ENCODE measurements at places on chromosomes 3 and 15.

- peaks cover 27% of the 10 kb centered on the region for H3K36me3 ChIP-seq
- no peak for DNase-seq
- no peaks in the 10 kb centered on the region for H3K4me1 ChIP-seq
- H3K27me3 ChIP-seq = no peaks in the 10 kb centered on the region
Measured at GRCh38 chr3:3170998-3171397, 8.5 kb downstream of the CRBN start.

GRCh38 chr15:47688573-47689086 is 28.7 kb upstream of the SEMA6D start:
- no peaks in the 10 kb centered on the region for H3K36me3 ChIP-seq
- H3K27me3 ChIP-seq = no peaks in the 10 kb centered on the region
- H3K27ac ChIP-seq = no peak overlapping the region

DNA sequence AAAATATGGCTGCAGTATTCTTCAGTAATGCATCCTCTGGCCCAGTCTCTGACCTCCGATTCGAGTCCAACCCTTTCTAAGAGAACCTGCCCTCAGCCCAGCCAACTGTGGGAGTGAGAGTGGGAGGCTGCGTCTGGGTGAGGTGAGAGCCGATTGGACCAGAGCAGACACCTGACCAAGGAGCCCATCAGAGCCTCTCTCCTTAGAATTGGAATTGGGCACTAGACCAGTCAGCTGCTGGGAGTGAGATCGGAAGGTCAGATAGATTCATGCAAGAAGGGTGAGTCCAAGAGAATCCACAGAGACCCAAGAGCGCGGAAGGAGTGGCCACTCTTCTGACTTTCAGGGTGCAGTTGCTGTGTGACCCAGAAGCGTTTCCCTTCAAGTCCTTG is 10.2 kb downstream of the RASL12 start:
- H3K27ac ChIP-seq = no peak overlapping the region
- H3K36me3 ChIP-seq = peaks cover 32% of the 10 kb centered on the region
- no peaks in the 10 kb centered on the region for H3K27me3 ChIP-seq
- peaks cover 71% of the 10 kb centered on the region for H3K4me1 ChIP-seq

DNA sequence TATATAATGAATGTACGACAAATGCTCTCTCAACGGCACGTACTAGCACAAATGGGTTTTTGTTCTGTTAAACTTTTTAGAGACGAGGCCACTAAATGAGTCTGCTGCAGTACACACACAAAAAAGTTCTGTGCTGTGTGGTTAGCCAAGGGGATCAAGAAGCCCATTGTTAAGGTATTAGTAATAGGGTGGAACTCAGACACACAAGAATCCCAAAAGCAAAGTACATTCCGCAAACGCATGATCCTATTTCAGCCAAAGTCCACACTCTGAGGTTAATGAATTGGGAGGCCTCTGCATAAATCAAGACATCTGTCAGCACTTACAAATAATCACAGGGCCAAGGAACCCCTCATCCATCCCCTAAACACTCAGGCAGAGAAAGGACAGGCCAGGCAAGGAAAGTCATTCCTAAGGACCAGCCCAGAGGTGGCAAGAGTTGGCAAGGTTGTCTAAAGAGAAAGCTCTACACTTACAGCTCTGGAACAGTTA is 12.1 kb downstream of the OSBPL10 start:
- peak overlapping the region; percentile 83 for H3K27ac ChIP-seq
- no peaks in the 10 kb centered on the region for H3K27me3 ChIP-seq
- peaks cover 37% of the 10 kb centered on the region for H3K4me1 ChIP-seq
- no peaks in the 10 kb centered on the region for H3K36me3 ChIP-seq

DNA sequence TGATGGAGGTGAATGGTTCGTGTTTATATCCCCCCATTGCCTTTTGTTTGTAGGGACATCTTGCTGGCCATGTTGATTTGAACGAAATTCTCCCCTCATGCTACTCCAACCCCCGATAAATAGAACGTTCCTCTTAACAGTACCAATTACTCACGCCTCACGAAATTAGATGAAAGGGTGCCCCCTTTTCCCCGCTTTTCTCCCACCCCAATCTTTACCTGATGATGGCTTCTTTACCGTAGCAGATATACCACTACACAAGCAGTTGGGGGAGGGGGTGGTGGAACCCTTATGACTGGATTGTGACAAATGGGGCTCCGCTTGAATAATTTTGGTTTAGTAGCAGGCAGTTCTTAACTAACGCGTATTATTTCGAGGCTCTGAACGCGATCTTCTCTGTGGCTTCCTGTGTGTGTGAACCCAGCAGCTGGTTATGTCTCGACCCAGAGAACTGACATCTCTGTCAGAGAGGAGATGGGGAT is 1.1 kb downstream of the PIAS1 start:
- peaks cover 40% of the 10 kb centered on the region for H3K4me1 ChIP-seq
- DNase-seq = no peak
- H3K27me3 ChIP-seq = no peaks in the 10 kb centered on the region
- no peaks in the 10 kb centered on the region for H3K36me3 ChIP-seq
- peak overlapping the region; percentile 94 for H3K4me3 ChIP-seq

GRCh38 chr3:177448987-177449359 is 251.7 kb upstream of the TBL1XR1 start:
- H3K27me3 ChIP-seq = no peaks in the 10 kb centered on the region
- H3K27ac ChIP-seq = no peak overlapping the region
- H3K36me3 ChIP-seq = no peaks in the 10 kb centered on the region
- no peak overlapping the region for H3K4me3 ChIP-seq

DNA sequence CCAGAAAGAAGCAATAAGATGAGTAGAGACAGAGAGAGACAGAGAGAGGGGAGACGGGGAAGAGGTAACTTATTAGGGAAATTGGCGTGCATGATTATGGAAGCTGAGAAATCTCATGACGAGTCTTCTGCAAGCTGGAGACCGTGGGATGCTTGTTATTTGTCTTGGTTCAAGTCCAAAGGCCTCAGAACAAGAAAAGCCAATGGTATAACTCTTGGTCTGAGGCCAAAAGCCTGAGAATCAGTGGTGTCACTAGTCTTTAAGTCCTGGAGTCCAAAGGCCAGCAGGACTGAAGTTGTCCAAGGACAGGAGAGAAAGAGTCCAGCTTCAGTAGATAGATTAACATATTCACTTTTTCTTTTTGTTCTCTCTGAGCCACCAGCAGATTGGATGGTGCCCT is 613.6 kb downstream of the CADM2 start:
- H3K36me3 ChIP-seq = no peaks in the 10 kb centered on the region
- H3K27me3 ChIP-seq = no peaks in the 10 kb centered on the region
- no peak overlapping the region for H3K27ac ChIP-seq
- H3K4me3 ChIP-seq = no peak overlapping the region
- no peak for DNase-seq
- H3K4me1 ChIP-seq = peaks cover 4% of the 10 kb centered on the region

- no peak for DNase-seq
- no peaks in the 10 kb centered on the region for H3K4me1 ChIP-seq
- no peak overlapping the region for H3K27ac ChIP-seq
- no peaks in the 10 kb centered on the region for H3K36me3 ChIP-seq
Measured at GRCh38 chr3:197392961-197393360, 94.5 kb upstream of the DLG1 start.

DNA sequence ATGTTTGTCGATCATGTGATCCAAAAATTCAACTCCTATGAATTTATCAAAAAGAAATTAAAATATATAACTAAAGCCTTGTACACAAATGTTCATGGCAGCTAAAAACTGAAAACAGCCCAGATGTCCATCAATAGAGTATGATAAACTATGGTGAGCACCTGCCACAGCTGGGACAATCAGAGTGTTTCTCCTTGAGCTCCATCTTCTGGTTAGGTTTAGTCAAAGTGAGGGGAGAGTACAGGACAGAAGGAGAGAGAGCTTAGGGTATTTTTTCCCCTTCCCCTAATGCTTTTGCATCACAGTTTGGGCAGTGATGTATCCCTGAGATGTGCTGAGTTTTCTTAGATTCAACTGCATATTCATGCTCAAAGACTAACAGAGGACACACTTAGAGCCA is 65.5 kb downstream of the FSIP1 start:
- no peak overlapping the region for H3K27ac ChIP-seq
- H3K36me3 ChIP-seq = no peaks in the 10 kb centered on the region
- no peaks in the 10 kb centered on the region for H3K4me1 ChIP-seq
- H3K4me3 ChIP-seq = no peak overlapping the region
- H3K27me3 ChIP-seq = no peaks in the 10 kb centered on the region

DNA sequence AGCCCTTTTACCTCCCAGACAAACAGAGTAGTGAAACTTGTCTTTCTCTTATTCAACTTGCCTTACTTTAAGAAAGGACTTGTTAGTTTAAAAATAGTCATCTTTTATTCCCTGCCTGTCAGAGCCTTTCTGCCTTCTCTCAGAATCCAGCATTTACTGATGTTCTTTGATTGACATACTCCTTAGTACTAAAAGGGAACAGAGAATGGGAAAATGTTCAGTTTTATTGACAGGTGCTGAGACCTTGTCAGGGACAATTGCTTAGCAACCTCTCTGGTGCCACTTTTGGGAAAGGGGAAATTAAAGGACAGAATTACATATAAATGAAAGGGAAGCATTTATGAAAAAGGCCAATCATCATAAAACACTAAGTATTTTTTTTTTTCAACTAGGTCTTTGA is 378.3 kb downstream of the PDCD6IP start:
- H3K4me1 ChIP-seq = no peaks in the 10 kb centered on the region
- H3K36me3 ChIP-seq = no peaks in the 10 kb centered on the region
- no peak for DNase-seq
- H3K27ac ChIP-seq = no peak overlapping the region

DNA sequence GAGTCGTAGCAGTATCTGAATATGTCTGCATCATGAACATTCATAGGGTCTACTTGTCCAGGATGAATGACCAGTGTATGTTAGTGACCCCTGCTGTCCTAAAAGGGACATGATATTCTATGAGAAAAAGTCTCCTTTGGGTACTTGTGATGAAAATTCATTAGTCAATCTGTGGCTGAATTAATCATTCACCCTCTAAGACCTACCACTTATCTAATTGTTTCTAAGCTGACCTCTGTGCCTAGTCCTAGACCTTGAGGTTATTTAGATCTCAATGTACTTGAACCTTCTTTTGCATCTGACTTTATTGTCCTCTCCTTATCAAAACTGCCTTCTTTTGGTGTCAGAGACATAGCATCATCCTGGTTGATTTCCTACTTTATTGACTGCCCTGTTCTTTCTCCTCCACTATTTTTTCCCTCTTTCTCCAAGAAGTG is 799.3 kb downstream of the DIPK2A start:
- DNase-seq = peak; percentile 11
- H3K4me3 ChIP-seq = no peak overlapping the region
- no peaks in the 10 kb centered on the region for H3K4me1 ChIP-seq
- no peak overlapping the region for H3K27ac ChIP-seq
- no peaks in the 10 kb centered on the region for H3K36me3 ChIP-seq

DNA sequence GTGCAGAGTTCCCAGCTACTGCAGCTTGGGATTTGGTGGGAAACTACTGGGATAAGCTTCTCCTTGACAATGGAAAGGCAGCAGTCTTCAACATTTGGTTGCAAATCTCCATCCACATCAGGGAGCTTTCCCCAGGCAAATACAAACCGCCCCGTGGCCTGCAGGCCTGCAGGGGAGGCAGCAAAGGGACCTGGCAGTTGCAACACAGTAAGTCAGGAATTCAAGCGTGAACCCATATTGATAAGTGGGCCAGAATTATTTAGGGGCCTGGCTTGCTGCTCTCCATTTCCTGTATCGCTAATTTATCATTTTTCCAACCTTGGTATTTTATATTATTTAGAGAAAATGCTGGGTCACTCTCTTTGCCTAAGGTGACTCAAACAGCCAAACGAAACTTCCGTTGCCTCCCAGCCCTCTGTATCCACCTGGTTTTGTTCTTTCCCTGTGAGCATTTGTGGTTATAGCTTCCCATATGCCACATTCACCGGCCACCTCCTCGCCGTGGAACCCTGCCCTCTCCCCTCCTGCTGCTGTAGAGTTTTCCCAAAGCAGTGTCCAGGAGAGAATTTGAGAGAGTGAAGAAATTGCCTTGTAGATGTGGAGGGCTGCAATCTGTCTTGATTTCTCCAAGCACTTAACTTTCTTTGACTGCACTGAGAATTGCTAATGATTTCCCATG is 34.8 kb downstream of the B3GALNT1 start:
- no peak for DNase-seq
- H3K4me3 ChIP-seq = no peak overlapping the region
- H3K4me1 ChIP-seq = no peaks in the 10 kb centered on the region
- no peaks in the 10 kb centered on the region for H3K27me3 ChIP-seq
- no peaks in the 10 kb centered on the region for H3K36me3 ChIP-seq
- H3K27ac ChIP-seq = peak overlapping the region; percentile 14

- no peaks in the 10 kb centered on the region for H3K4me1 ChIP-seq
- H3K36me3 ChIP-seq = no peaks in the 10 kb centered on the region
- H3K27ac ChIP-seq = no peak overlapping the region
- H3K27me3 ChIP-seq = no peaks in the 10 kb centered on the region
Measured at GRCh38 chr3:63497641-63498040, 154.8 kb upstream of the SNTN start.

DNA sequence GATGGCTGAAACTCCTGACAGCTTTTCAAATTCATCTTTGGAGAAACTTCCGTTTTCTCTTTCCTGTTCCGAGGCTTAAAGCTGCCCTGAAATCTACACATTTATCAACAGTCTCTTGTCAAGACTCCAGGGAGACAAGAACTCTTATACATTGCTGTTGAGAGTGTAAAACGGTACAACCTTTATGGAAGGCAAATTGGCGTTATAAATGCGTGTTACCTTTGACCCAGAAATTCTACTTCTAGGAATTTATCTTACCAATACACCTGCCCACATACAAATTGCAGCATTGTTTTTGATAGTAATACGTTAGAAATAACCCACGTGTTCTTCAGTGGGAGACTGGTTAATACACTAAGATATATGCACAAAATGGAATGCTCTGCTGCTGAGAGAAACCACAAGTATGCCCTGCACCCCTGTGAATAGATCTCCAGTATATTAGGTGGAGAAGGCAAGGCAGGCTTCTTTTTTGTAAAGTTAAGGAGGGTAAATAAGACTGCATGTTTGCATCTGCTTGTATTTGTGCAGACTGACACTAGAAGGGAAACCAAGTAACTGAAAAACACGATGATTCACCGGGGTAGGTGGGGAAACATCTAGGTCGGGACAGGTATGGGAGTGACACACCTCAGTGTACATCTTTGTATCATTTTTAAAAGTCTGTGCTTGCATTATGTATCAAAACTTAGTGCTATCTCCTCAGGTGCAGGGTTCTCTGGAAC is 97.5 kb downstream of the IGF1R start:
- H3K4me3 ChIP-seq = no peak overlapping the region
- H3K27ac ChIP-seq = no peak overlapping the region
- H3K4me1 ChIP-seq = no peaks in the 10 kb centered on the region
- no peaks in the 10 kb centered on the region for H3K36me3 ChIP-seq
- DNase-seq = no peak

GRCh38 chr15:87609474-87609873 is 647.1 kb downstream of the NTRK3 start:
- no peak overlapping the region for H3K4me3 ChIP-seq
- H3K4me1 ChIP-seq = peaks cover 26% of the 10 kb centered on the region
- H3K27me3 ChIP-seq = no peaks in the 10 kb centered on the region
- DNase-seq = no peak
- H3K36me3 ChIP-seq = no peaks in the 10 kb centered on the region

DNA sequence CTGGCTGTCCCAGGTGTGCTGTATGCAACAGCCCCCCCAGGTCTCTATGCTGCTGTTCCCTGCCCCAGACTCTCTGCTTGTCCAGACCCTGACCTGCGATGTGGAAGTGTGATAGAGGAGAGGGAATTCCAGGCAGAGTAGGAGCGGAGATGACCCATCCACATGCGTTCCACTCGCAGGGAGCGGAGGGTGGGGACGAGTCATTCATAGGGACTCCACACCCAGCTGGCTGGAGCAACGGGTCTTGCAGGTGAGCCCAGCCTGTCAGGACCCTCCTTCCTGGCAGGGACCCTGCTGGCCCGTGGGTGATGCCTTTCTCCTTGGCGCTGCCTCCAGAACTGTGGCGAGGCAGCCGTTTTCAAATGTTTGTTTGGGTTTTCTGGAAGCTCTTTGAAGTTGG is 58.8 kb downstream of the CEMIP start:
- no peaks in the 10 kb centered on the region for H3K36me3 ChIP-seq
- H3K27me3 ChIP-seq = no peaks in the 10 kb centered on the region
- no peak overlapping the region for H3K4me3 ChIP-seq
- H3K4me1 ChIP-seq = no peaks in the 10 kb centered on the region

All from tibial nerve (tissue), 4 donors.